Endothelial cell of umbilical vein (primary cell): ENCODE measurements at places on chromosomes 7 and 10. TPM values are rescaled to one million over a fixed set of nuclear protein-coding genes. Genes with fewer than 3 reads are reported as not detected.

DNA sequence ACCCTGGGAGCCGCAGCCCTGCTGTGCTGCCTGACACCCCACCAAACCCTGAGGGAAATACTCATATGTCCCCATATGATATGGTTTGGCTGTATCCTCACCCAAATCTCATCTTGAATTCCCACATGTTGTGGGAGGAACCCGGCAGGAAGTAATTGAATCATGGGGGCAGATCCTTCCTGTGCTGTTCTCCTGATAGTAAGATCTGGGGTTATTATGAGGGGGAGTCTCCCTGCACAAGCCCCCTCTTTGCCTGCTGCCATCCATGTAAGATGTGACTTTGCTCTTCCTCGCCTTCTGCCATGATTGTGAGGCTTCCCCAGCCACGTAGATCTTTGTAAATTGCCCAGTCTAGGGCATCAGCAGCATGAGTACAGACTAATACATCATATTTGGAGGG, 68.7 kb downstream of the RGS10 start:
- no peaks in the 10 kb centered on the region for H3K4me1 ChIP-seq
- no peaks in the 10 kb centered on the region for H3K36me3 ChIP-seq
- H3K27me3 ChIP-seq = peaks cover 35% of the 10 kb centered on the region
- H3K27ac ChIP-seq = no peak overlapping the region

DNA sequence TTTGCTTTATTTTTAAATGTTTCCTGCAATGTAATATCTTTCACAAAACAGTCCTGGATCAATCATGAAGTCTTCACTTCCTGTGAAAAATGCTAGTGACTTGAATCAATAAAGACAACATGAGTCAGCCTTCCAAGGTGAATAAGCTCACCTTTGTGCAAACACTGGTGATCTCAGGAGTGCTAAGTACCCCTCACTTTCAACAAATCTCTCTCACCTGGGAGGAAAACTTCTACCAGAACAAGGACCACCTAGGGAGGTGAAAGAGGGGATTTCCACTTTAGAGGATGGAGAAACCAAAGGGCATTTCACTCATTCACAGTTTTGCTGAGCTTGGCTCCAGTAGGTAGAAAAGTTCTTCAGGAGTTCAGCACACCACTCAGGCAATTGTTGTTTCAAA, 64.8 kb downstream of the CALD1 start:
- no peak overlapping the region for H3K4me3 ChIP-seq
- peak overlapping the region; percentile 9 for H3K27ac ChIP-seq
- H3K4me1 ChIP-seq = peaks cover 32% of the 10 kb centered on the region
- peaks cover 16% of the 10 kb centered on the region for H3K36me3 ChIP-seq

- DNase-seq = no peak
- no peaks in the 10 kb centered on the region for H3K27me3 ChIP-seq
- H3K27ac ChIP-seq = no peak overlapping the region
- H3K36me3 ChIP-seq = peaks cover 4% of the 10 kb centered on the region
- H3K4me3 ChIP-seq = no peak overlapping the region
- H3K4me1 ChIP-seq = peaks cover 7% of the 10 kb centered on the region
Observed at GRCh38 chr7:155698633-155699032, 54.2 kb downstream of the RBM33 start.

DNA sequence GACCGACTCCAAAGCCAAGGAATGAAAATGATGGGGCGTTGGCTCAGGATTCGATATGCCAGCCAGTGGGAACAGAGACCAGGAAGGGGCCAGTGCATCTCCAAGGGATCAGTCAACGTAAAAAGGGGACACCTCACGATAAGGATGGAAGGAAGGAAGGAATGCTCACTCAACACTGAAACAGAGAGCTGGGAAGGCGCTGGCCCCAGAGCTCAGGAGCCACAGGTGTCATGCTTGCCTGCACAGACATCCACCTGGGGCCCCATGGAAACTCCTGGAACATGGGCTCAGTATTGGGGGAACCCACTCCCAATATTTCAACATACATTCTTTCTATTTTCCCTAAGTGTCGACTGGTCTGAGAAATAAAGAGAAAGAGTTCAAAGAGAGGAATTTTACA, 5.3 kb downstream of the MMRN2 start:
- H3K27ac ChIP-seq = no peak overlapping the region
- no peaks in the 10 kb centered on the region for H3K36me3 ChIP-seq
- H3K27me3 ChIP-seq = no peaks in the 10 kb centered on the region
- no peak overlapping the region for H3K4me3 ChIP-seq
- DNase-seq = no peak
- peaks cover 36% of the 10 kb centered on the region for H3K4me1 ChIP-seq

DNA sequence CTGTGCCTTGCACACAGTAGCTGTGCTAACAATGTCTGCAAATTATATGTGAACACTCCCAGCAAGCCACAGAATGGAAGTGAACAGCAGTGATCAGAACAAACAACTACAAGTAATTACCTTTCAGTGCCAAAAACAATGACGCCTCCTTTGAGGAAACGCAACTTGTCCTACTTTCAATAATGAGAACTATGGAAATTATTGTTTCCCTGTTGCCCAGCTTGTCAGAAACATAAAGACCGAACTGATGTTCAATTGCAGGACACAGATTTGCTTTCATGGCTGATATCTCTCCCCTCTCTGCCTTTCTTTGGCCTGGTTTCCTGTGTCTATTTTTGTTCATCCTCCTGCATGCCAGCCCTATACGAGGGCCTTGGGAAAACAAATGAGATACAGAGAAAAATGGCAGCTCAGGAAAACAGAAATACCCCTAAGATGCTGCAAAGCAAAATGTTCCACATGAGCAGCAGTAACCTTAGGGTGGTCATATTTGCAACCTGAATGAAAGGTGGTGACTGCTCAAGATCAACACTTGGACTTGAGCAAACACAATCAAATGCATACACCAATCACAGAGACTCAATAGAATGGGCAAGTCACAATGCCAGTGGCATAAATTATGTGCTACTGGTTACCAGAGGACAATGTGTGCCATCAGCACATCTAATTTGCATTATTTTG, 26.8 kb downstream of the COBL start:
- H3K27me3 ChIP-seq = no peaks in the 10 kb centered on the region
- no peak overlapping the region for H3K27ac ChIP-seq
- no peaks in the 10 kb centered on the region for H3K36me3 ChIP-seq
- no peak for DNase-seq
- no peak overlapping the region for H3K4me3 ChIP-seq
- no peaks in the 10 kb centered on the region for H3K4me1 ChIP-seq

DNA sequence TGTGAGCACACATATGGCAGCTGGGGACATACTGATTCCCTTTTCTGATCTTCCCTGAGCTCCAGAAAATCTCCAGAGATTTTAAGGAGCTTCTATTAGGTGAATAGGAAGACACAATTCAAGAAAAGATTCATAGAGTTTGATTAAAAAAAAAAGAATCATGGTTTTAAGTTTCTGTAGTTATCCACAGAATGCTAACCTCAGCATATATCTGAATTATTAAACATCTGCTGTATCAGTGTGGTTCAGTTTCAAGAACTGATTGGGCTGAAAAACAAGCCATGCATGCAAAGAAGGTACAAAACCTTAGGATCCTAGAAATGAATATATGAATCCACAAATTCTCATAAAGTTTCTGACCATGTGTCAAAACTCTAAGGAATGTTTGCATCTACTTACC, 94.1 kb upstream of the ZNF438 start:
- DNase-seq = no peak
- H3K4me3 ChIP-seq = no peak overlapping the region
- H3K4me1 ChIP-seq = no peaks in the 10 kb centered on the region

DNA sequence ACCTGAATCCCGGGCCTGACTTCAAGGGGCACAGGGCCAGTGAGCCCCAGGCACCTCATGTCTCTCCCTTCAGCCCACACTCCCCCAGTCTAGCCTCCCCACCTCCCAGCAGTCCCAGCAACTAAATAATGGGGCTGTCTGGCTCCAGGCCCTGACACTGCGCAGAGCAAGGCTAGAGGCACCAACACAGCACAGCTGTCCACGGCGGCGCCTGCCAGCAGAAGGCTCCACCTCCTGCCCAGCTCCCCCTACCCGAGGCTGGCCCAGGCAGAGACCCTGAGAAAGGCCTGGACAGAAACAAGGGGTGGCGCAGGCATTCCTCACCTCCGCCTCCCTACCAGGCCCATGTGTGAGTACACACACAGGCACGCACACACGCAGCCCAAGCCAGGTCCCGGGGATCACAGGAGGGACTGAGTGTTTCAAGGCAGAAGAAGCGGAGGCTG, 6.1 kb downstream of the KCNH2 start:
- H3K36me3 ChIP-seq = no peaks in the 10 kb centered on the region
- H3K27ac ChIP-seq = no peak overlapping the region
- peaks cover 10% of the 10 kb centered on the region for H3K4me1 ChIP-seq
- DNase-seq = no peak
- H3K4me3 ChIP-seq = no peak overlapping the region

GRCh38 chr7:127162366-127162765, 90.4 kb downstream of the GRM8 start:
- DNase-seq = no peak
- no peak overlapping the region for H3K27ac ChIP-seq
- H3K27me3 ChIP-seq = no peaks in the 10 kb centered on the region
- no peak overlapping the region for H3K4me3 ChIP-seq

GRCh38 chr10:74913377-74913979, 87.1 kb downstream of the KAT6B start:
- no peaks in the 10 kb centered on the region for H3K4me1 ChIP-seq
- no peaks in the 10 kb centered on the region for H3K36me3 ChIP-seq
- H3K4me3 ChIP-seq = no peak overlapping the region
- no peak overlapping the region for H3K27ac ChIP-seq

DNA sequence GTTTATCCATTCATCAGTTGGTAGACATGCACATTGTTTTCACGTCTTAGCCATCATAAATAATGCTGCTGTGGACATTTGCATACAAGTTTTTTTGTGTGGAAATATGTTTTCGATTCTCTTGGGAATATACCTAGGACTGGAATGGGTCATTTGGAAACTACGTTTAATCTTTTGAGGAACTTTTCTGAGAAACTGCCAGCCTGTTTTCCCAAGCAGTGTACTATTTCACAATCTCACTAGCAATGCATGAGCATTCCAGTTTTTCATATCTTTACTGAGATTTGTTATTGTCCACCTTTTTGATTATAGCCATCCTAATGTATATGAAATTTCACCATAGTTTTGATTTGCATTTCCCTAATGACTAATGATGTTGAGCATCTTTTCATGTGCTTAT, 95.7 kb upstream of the JAZF1 start:
- no peak for DNase-seq
- H3K36me3 ChIP-seq = no peaks in the 10 kb centered on the region
- H3K4me1 ChIP-seq = no peaks in the 10 kb centered on the region
- H3K27ac ChIP-seq = no peak overlapping the region
- H3K27me3 ChIP-seq = no peaks in the 10 kb centered on the region

- no peak for DNase-seq
- H3K36me3 ChIP-seq = no peaks in the 10 kb centered on the region
- no peak overlapping the region for H3K27ac ChIP-seq
- H3K27me3 ChIP-seq = peaks cover 11% of the 10 kb centered on the region
- H3K4me3 ChIP-seq = no peak overlapping the region
- H3K4me1 ChIP-seq = no peaks in the 10 kb centered on the region
Observed at GRCh38 chr10:86393862-86394455, 27.4 kb upstream of the GRID1 start.

- H3K36me3 ChIP-seq = no peaks in the 10 kb centered on the region
- H3K4me1 ChIP-seq = no peaks in the 10 kb centered on the region
- DNase-seq = no peak
- no peaks in the 10 kb centered on the region for H3K27me3 ChIP-seq
- no peak overlapping the region for H3K27ac ChIP-seq
- no peak overlapping the region for H3K4me3 ChIP-seq
Observed at GRCh38 chr7:372546-372931, 82.6 kb downstream of the FOXL3 start.

DNA sequence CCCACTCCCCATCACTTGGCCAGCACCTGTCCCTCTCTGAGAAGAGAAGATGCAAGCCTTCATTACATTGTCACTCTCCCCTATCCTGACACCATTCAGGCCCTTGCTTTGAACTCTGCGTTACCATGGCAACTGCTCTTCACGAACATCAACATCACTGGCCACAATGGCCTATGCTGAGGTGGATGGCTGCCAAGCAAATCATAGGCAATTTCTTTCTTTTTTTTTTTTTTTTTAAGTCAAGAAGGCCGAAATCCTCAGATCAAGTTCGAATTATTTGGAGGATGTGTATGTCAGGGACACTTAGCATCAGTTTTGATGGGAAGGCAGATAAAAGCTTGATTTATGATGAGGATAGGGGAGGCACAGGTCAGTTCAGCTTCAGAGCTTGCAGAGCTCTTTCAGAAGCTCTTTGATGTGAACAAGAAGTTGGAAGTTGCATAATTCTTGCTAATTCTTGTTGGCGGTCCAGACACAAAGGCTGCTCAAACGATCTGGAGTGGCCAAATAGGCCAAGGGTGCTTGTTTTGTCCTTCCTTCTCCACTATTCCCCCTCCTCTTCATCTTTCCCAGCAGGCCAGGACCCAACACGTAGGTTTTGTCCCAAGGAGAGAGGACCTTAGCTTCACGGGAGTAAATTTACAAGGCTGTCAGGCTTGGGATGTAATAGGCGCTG, 179.9 kb upstream of the NPVF start:
- H3K27me3 ChIP-seq = no peaks in the 10 kb centered on the region
- H3K4me1 ChIP-seq = no peaks in the 10 kb centered on the region
- H3K36me3 ChIP-seq = no peaks in the 10 kb centered on the region
- no peak for DNase-seq
- no peak overlapping the region for H3K4me3 ChIP-seq
- H3K27ac ChIP-seq = no peak overlapping the region

DNA sequence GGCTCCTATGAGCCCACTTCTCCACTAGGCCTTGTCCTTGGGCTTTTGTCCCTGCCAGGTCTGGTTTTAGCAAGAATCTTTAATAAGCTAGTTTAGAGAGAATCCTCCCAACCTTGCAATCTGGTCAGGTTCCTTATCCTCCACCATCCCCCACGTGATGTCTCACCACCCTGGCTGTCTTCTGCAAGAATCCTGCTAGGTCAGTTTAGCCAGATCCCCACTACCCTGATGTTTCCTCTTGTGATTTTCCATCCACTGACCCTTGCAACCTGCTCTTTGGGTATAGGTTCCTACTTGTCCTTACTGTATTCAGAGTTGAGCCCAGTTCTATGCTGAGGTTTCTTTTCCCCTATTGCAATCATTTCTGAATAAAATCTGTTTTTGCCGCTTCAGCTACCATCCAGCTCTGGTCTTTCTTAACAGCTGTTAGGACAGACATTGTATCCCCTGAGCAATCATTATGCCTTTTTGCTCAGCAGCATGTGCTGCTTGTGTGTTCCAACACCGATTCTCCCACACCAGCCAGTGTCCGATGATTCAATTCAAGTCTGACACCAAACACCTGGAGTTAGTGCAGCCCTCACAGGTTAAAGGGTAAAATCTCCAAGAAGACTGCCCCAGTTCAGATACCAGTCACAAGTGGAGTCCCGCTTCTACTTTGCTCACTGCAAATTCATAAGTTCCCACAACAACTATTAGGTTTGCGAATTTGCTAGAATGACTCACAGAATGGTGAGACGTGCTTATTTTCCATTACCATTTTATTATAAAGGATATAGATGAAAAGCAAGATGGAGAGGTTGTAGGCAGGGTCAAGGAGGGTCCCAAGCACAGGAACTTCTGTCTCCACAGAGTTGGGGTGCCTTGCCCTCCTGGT, 62.2 kb upstream of the ADCY1 start:
- no peaks in the 10 kb centered on the region for H3K36me3 ChIP-seq
- no peak overlapping the region for H3K27ac ChIP-seq
- H3K4me3 ChIP-seq = no peak overlapping the region
- no peaks in the 10 kb centered on the region for H3K27me3 ChIP-seq
- no peaks in the 10 kb centered on the region for H3K4me1 ChIP-seq
- no peak for DNase-seq

GRCh38 chr7:14834883-14835282, 67.7 kb downstream of the DGKB start:
- no peak overlapping the region for H3K4me3 ChIP-seq
- DNase-seq = no peak
- no peaks in the 10 kb centered on the region for H3K4me1 ChIP-seq

Gene SCIN
- 0.69 TPM in 1 of 2 replicates, not detected in the other for total RNA-seq

Gene FLNC
- total RNA-seq = 81.8 and 81.9 TPM in 2 replicates

Gene ADAM22
- 0.53 and 1.4 TPM in 2 replicates for total RNA-seq

Gene NODAL
- not detected in 2 replicates for total RNA-seq

Gene ASAH2
- total RNA-seq = 1.1 and 3.4 TPM in 2 replicates
